Omental fat pad (tissue), 4 donors: ENCODE measurements at places on chromosomes 2 and 18.

GRCh38 chr2:10412380-10412779, 35.7 kb downstream of the ODC1 start:
- no peak for DNase-seq

DNA sequence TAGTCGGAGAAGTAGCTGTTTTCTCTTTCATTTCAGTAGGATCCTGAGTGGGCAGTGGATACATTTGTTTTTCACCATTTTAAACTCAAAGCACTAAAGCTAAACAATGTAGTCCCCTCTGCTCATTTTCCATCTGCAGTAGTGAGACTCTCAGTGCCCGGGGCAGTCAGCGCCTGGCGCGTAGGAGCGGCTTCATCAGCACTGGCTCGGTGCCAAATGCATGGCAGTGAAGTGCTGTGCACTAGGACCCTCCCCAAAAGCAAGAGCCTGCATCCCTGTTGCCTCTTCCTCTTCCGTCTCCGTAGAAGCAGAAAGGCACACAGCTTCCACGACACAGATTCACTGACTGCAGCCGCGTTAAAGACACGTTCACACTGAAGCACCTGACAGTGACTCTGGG, 19.0 kb upstream of the ESPNL start:
- DNase-seq, result no peak

- no peak for DNase-seq
Measured at GRCh38 chr2:141508086-141508752, 622.6 kb downstream of the LRP1B start.

DNA sequence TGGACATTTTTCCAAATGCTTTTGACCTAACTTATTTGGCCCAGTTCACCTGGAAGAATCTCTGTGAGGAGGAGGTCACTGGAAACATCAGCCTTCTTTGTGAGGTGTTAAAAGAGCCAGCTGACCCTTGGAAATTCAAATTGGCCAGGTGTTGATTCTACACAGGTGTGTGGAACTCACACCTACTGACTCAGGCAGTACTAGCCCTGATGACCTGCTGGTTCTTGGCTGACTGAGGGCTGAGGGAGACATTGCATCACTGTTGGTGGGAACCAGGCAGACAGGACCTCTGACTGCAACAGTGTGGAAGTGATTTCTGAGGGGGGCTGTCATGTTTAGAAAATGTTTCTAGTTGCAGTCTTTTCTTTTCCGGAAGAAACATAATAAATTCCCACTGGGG, 242.2 kb upstream of the LRRTM1 start:
- no peak for DNase-seq

GRCh38 chr18:78611869-78612268, 367.7 kb upstream of the SALL3 start:
- no peak for DNase-seq

DNA sequence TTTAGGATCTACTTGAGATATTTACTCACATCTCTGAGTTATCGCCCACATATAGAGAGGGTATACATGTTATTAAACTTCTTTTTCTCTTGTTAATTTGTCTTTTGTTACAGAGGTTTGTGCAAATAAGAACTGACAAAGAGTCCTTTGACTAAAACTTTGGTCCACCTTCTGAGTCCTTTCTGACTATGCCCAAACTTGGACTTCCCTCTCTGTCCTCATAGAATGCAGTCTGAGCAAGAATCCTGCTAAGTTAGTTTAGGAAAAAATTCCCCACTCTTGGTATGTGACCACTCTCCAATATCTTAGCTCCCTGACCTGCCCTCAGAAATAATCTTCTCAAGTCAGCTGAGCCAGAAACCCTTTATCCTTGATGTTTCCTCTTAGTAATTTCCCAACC, 257.5 kb upstream of the REG3G start:
- no peak for DNase-seq

- DNase-seq, result no peak
Measured at GRCh38 chr2:220601674-220602073, 970.4 kb downstream of the EPHA4 start.

DNA sequence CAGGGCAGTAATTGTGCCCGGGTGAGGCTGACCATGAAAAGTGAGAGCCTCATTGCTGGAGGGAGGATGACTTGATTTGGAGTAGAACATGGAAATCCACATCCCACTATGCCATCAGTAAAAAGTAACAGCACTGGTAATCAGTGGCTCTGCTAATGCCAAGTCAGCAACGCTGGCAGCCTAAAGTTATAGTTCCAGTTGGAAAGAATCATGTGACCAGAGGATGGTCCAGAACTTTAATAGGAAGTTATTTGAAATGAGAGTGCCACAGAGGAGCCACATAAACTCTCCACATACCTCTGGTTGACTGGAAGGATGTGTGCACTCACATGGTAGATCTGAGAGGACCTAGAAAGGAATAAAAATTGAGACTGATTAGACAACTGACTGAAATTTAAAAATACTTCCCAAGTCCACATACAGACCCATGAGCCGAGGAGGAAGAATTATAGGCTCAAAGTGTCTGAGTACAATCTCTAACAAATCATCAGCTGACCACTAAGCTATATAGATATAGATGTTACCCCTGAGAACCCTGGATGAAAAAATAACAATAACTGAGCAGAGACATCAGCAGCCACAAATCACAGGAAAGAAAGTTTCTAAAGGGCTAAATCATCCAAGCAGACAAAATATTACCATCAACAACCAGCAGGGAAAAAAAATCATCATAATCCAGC, 346.8 kb downstream of the STK39 start:
- DNase-seq, result no peak

- DNase-seq, result no peak
Measured at GRCh38 chr2:234488913-234489451, 7.9 kb downstream of the ARL4C start.

GRCh38 chr2:141508806-141509595, 621.8 kb downstream of the LRP1B start:
- no peak for DNase-seq

DNA sequence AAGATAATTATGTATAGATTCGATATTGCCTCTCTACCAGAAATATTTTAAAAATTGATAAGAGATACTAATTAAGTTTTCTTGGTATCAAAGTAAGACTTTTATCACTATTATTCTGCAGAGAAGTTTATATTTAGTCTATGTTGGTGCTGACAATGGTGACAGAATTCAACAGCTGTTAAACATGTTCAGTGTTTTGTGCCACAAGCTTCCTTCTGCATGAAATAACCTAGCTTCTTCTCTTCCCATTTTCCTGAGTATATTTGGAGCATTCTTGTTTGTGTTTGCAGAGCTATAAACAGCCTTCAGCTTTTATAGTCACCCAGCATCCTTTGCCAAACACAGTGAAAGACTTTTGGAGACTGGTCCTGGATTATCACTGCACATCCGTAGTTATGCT, 229.2 kb upstream of the RAB12 start:
- no peak for DNase-seq

DNA sequence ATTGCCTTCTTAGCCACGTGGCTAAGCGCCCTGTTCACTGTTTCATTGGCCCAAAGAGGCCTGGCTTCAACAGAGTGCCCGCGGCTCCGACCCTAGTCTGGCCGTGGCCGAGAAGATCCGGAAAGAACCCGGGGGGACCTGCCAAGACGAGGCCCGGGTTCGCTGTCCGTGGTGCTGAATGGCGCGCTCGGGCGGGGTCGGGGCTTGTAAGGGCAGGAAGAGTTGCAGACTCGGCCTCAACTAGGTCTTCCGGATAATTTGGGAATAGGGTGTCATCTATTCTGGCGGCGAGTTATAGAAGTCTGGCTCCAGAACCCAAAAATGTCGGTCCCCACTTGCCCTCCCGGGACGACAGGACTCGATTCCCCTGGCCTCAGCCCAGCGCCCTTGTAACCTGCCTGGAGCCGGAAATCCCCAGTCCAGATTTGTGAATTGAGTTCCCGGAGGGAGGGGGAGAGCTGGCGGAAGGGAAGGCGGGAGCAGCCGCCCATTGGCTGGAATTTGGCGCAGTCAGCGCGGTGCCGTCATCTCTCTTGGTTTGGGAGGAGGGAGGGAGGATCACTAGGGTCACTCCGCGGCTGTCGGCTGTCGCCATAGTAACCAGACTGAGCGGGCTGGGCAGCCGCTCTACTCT, 3.5 kb downstream of the CDK5R2 start:
- no peak for DNase-seq

DNA sequence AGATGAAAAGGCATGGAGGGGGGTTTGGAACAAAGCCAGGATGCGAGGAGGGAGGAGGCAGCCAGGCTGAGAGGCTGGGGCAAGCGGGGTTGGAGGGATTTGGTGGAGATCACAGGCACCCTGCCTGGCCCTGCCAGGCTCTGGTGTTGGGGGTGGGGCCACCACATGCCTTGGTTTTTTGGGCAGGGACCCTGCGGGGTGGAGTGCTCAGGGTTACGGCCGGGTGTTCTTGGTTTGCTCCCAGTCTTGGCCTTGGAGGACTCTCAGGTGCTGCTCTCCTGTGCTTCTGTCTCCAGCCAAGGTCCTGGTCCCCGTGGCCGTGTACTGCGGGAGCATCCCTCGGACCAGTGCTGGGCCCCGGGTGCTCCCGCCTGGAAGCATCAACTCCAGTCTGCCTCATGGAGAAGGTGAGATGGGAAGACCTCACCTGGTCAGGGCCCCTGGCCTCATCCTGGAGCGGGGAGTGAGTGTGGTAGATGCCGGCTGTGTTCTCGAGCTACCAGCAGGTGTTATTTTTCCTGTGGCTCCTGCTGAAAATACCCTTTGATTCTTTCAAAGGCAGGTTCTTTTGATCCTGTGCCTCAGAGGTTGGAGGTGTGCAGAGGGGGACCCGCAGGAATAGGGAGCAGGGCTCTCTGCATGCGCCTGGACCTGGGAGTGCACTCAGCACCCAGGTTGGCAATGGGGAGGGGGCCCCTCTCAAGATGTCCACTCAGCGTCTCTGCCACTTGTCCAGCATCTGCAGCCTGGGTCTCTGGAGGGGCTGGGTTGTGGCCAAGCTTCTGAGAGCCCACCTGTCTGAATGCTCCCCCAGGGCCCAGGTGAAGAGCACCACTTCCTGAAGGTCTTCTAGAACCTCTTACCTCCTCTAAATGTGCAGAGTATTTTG, 17.0 kb downstream of the TOGARAM2 start:
- no peak for DNase-seq

DNA sequence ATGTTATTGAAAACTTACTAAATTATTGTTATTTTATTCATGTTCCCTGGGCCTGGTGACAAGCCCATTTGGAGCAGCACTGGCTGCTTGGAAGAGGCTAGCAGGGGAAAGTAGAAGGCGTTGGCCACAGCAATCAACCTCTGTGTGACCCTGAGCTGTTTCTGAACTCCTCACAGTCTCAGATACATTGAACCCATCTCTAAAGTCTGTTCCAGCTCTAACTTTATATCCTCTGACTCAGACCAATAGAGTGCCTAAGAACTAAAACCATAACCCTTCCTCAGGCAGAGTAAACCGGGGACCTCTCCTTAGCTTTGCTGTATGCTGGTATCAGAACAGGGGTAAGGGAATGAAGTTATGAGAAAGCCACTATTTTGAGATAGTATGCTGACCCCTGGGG, 96.4 kb upstream of the NOL4 start:
- DNase-seq, result no peak
